NCI-H446 (cell line): ENCODE measurements at places on chromosomes 5 and 9.

GRCh38 chr5:36078430-36078829 is 11.7 kb upstream of the UGT3A2 start:
- no peak for DNase-seq

- no peak for DNase-seq
Measured at GRCh38 chr5:139636975-139637408, 11.2 kb upstream of the CXXC5 start.

DNA sequence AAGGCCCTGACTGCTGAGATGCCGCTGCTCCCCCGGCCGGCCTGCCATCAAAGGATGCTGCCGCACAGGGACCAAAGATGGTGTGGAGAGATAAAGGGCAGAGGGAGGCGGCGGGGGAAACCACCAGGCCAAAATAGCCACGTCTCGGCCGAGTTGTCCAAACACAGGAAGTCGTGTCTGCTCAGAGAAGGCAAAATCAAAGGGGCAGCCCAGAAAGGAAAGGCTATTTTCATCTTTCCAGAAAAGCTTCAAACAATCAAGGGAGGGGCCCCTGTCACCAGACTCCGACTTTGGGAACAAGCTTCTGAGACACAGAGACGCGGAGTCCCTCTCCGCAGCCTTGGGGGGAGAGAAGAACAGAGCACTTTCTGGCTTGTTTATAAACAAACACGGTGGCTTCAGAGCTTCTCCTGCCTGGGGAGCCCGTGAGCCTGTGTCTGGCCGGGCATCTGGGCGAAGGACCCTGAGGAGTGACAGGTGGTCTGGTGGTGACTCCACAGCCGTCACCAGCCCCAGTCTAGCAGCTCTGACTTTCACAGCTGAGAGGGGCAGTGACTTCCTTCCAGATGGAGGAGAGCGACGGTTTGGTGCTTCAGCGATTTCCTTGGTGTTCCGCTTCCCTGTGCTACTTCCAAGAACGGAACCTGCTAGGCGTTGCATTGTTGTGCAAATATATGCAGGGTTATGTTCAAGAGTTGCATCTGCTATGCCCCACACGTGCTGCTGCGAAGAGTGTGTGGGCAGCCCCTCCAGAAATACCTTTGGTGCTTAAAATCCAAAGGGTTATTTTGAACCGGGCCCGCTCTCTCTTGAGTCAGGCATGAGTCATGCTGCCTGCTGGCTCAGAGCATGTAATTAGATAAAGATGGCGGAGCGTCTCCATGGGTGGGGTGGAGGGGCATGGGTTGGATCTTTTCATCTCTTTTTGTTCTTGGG is 24.0 kb downstream of the ADAMTSL2 start:
- DNase-seq, result no peak

DNA sequence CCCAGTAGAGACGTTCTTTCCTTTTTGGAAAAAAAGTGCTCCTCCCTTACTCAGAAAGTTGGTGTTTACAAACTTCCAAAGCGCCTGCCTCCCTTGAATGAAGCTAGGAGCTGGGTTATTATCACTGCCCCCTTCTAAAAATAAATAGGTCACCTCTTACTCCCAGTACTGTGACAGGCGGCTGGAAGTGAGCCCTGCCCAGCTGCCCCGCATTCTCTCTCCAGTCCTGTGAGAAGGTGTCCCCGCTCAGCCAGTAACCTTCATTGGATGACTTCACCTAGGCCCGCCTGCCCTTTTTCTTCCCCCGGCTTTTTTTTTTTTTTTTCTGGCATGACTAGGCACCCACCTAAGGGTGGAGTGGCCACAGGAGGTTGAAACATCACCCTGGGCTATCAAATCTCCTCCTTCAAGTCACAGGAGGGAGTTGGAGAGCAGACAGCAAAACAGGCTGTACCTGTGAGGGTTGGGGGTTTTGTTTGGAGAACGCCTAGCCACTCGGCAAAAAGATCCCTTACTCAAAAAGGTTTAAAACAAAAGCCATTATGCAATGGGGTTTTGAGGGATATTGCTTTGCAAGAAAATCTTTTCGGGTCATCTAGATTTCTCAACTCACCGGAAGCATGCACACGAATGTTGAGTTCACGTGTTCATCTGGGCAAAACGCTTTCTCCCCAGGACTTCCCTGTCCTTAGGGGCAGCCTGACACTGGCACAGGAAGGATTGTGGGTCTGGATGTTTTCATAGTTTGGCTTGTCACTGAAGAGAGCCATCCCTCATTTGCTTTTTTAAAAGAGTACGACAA is 43.3 kb upstream of the ZNF622 start:
- no peak for DNase-seq

GRCh38 chr5:98204798-98205197 is 568.7 kb upstream of the RGMB start:
- DNase-seq, result peak; percentile 19
